ENCODE measurements at places on chromosomes 1 and 21.

GRCh38 chr1:147670319-147671001 lies at the start of gene ACP6:
Gene ACP6 (minus strand): TSS chr1:147670524. CDS start chr1:147670048, 476 bp downstream.
- DNase-seq, result peak; percentile 90

DNA sequence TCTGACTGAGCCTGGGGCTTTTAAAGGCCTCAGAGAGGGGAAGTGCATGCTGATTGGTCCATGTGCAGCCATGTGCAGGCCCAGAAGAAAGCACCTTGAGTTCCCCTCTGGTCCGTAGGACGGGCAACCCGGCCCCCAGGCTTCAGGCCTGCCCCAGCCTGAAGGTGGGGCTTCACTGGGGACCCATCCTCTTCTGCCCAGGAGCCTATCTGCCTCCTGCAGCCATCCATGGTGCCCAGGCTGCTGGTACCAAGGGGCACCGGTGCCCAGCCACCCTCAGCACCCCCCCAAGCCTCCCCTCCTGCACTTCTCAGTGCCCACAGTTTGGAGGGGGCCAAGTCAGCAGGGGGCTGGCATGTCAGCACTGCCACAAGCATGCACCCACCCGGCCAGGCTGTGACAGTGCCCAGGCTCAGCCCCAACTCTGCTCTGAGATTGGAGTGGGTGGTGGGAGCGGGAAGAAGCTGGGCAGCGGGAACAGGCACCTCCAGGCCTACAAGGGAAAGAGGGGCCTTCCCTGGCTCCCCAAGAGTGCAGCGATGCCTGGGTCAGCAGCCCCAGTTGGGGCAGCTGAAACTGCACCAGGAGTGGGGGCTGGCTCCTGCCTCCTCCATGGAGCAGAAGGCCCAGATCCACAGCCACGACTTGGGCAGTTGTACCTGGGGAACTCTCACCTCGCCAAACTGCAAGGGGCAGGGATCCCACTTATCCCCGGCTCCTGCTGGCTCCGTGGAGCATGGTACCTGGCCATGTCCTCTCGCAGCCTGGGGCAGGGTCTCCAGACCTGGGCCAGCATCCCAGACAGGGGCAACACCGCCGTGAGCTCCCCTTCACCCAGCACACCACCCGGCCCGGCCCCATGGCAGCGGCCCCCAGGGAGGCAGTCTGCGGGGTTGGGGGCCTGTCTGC lies 11.7 kb downstream of the COL6A2 start:
- DNase-seq, result no peak

DNA sequence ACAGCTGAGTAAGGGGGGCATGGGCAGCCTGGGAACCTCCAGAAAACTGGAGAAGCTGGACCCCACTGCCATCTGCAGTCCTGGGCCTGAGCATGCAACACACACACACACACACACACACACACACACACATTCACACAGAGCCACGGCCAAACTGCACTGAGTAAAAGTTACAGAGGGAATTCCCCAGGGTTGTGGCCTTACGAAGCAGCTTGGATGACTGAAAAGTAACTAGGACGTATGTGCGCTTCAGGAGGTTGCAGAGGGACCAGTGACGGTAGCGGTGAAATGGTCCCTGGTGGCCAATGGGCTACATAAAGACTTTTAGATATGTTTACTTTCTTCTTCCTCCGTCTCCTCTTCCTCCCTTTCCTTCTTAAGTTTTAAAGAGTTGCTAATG lies 232.5 kb upstream of the TMEM51 start:
- DNase-seq, result no peak

GRCh38 chr1:156751451-156751756 lies at the start of gene HDGF:
Gene HDGF (minus strand): TSS chr1:156751675. CDS start chr1:156751429, 246 bp downstream.
- no peak for DNase-seq

DNA sequence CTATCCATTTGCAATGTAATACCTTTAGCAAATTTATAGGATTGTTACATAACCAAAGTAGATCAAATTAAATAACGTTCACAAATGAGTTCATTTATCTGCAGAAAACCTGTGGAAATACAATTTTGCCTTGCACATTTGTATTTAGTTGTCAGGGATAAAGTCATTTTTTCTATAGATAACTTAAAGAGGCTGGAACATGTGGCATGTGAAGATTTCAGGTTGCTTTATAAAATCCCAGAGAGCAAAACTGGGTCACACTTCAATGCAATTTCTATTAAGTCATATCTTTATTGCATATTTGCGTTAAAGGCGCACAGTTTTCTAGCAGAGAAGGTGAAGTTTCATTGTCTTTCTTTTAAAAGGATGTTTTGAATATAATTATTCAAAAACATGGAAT lies 342.4 kb downstream of the USP25 start:
- DNase-seq, result no peak

- DNase-seq, result no peak
Observed at GRCh38 chr1:30407865-30408580, 315.4 kb downstream of the MATN1 start.

DNA sequence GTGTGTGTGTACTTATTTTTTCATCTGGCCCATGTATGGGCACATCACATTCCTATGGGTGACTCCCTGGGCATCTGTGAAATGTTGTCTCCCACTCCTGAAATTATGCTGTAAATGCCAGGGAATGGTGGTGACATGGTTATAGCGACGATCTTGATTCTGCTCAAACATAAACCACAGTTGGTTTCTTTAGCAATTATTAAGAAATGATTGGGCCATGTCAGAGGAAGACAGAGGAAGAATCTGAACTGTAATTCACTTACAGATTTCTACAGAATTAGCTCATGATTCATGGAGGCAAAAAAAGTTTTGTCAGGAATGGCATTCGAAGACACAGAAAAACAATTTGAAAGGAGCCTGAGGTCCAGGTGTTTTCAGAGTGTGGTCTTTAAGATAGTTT lies 25.8 kb upstream of the KCNE1 start:
- DNase-seq, result no peak

DNA sequence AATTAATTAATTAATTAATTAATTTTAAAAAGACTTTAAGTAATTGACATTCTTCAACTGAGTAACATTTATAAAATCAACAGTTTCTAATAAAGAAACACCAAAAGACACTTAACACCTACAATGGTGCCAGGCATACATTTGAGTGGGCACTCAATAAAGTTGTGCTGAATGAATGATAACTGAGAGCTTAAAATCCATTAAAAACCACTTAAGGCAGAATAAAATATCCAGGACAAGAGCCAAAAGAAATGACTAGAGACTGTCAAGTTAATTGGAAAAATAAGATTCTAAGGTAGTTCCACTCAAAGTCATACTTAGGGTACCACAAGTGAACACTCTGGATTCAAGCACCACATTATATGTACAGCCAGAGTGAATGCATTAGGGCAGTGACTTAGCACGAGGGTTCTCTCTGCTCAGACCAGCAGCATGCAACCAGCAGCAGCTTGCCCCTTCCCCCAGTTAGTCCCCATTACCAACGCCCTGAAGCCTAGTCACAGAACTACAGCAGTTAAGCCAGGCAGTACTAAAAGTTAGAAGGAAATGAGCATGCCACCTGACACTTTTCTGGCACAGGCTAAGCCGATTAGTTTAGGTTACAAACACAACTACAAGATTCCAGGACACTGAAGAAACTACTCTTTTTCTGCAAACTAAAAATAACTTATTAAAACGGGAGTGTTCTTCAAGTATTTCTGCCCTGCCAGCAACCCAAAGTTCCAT lies 46.5 kb downstream of the LUZP1 start:
- no peak for DNase-seq

GRCh38 chr1:70836456-70836855 lies 211.2 kb downstream of the PTGER3 start:
- DNase-seq, result no peak

DNA sequence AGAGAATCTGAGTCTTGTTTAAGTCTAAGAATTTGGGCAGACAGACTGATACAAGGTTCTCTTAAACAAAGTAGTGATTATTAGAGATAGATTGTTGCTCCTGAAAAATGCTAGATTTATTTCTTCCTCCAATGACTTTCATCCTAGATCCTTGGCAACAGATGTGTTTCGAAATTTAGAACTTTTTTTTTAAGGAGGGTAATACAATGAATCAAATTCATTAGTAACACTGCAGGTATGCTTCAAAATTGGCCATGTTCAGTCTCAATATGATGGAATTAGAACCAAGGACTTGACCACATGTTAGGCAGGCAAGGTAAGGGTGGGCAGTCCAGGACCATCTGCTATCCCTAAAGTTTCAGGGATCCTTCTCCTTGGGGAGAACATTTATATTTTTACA lies 4.5 kb upstream of the LCE1F start:
- no peak for DNase-seq

- no peak for DNase-seq
Observed at GRCh38 chr1:107871687-107872395, 93.1 kb downstream of the VAV3 start.

DNA sequence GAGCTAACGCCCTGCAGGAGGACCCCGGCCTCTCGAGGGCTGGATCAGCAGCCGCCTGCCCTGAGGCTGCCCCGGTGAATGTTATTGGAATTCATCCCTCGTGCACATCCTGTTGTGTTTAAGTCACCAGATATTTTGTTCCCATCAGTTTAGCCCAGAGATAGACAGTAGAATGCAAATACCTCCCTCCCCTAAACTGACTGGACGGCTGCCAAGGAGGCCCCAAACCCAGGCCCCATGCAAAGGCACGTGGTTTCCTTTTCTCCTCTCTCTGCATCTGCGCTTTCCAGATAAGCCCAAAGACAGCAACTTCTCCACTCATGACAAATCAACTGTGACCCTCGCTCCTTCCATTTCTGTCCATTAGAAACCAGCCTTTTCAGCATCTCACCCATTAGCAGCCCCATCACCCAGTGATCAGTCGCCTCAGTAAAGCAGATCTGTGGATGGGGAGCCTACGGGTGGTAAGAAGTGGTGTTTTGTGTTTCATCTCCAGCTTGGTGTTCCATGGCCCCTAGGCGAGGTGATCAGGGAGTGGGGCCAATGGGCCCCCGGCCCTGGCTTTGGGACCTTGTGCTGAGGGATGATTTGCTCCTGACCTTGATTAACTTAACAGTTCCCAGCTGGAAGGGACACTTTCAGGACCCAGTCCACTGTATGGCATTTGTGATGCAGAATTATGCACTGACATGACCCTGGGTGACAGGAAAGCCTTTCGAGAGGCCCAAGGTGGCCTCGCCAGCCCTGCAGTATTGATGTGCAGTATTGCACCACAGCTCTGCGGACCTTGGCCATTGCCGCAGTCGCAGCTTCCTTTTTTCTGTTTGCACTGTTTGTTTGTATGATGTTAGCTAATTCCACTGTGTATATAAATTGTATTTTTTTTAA lies 5.2 kb downstream of the NPPA start:
- no peak for DNase-seq

GRCh38 chr1:92087542-92087941 lies 7.4 kb downstream of the BTBD8 start:
- DNase-seq, result no peak

- DNase-seq, result no peak
Observed at GRCh38 chr1:160807738-160808137, 11.8 kb downstream of the LY9 start.

GRCh38 chr1:8238141-8239038 lies 79.5 kb upstream of the SLC45A1 start:
- no peak for DNase-seq

- DNase-seq, result no peak
Observed at GRCh38 chr1:180579961-180580611, 21.3 kb downstream of the OVAAL start.

- DNase-seq, result no peak
Observed at GRCh38 chr1:176799327-176799726, 336.4 kb downstream of the PAPPA2 start.

GRCh38 chr1:150999926-151000325 lies 6.8 kb downstream of the MINDY1 start:
- DNase-seq, result no peak

GRCh38 chr1:92705446-92705845 lies 79.5 kb downstream of the EVI5 start:
- DNase-seq, result no peak

DNA sequence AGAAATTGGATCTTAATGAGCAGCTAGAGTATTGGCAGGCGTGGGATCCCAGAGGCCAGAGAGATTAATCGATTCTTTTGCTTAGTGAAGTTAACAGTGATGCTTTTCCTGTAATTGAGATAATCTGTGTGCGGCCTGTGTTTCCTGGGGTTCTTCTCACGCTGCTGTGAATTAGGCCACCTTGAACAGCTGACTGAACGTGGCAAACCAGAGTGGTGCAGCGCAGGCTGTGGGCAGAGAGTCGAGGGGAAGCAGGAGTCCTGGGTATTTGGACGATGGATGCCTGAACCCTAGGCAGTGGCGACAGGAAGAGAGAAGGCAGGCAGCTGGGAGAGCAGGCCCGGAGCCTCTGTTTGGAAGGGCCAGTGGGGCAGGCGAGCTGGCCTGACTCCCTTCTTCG lies 51.7 kb downstream of the RYR2 start:
- DNase-seq, result no peak

- no peak for DNase-seq
Observed at GRCh38 chr1:56524263-56524662, 55.1 kb downstream of the PLPP3 start.

DNA sequence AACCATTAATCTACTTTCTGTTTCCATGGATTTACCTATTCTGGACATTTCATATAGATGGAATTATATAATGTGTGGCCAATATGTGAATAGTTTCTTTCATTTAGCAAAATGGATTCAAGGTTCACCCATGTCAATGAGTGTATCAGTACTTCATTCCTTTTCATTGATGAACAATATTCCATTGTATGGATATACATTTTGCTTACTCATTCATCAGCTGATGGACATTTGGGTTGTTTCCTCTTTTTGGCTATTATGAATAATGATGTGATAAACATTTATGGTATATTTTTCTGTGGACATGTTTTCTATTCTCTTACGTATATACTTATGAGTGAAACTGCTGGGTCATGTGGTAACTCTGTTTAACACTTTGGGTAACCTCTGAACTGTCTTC lies 97.8 kb downstream of the SCMH1 start:
- no peak for DNase-seq

GRCh38 chr1:11417162-11417561 lies 61.8 kb upstream of the DISP3 start:
- no peak for DNase-seq

GRCh38 chr1:205783904-205784303 lies 8.6 kb upstream of the RAB29 start:
- no peak for DNase-seq

DNA sequence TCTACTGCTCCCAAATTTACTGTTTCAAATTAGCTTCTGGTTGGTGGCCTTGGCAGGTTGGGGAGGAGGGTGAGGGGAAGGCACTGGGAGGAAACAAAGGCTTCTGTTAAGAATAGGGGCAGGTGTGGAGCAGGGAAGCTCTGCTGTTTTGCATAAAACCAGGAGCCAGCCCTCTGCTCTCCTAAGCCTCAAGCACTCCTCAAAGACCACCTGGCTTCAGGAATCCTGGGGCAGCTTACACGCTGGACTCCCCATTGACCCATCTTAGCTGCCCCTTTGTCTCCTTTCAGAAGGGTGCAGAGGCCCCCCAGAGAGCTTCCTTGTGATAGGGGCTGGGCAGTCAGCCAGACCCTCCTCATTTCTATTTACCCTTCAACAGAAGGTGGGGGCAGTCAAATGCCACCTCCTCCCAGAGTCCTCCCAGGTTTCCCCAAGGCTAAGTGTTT lies 11.5 kb upstream of the DHRS3 start:
- DNase-seq, result no peak
